ENCODE measurements at places on chromosomes 1 and 21.

- DNase-seq: no peak
Observed at GRCh38 chr1:192002063-192002462, 156.2 kb upstream of the RGS18 start.

GRCh38 chr1:186887203-186887602 lies 58.5 kb downstream of the PLA2G4A start:
- DNase-seq: no peak

GRCh38 chr1:50135716-50136115 lies 27.0 kb downstream of the ELAVL4 start:
- DNase-seq: no peak

GRCh38 chr1:223301371-223301770 lies 62.6 kb downstream of the SUSD4 start:
- DNase-seq: no peak

DNA sequence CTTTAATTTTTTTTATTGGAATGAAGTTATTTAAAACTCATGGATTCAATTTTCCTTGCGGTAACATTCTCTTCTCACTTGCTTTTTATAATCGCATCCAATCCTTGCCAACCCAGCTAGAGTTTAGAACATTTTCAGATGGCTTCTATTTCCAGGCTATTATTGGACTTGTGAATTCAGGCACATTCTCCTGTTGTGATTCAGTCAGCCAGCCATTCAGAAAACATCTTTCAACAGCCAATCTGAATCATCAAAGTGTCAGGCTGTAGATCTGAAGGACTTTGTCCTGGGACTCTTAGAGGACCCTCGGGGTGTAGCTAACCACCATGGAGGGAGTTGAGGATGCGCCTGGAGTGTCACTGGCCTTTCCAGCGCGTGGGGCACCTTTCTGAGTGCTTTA lies 92.4 kb downstream of the PRDM2 start:
- no peak for DNase-seq

GRCh38 chr1:53547231-53547790 lies 88.1 kb downstream of the DMRTB1 start:
- DNase-seq: no peak

DNA sequence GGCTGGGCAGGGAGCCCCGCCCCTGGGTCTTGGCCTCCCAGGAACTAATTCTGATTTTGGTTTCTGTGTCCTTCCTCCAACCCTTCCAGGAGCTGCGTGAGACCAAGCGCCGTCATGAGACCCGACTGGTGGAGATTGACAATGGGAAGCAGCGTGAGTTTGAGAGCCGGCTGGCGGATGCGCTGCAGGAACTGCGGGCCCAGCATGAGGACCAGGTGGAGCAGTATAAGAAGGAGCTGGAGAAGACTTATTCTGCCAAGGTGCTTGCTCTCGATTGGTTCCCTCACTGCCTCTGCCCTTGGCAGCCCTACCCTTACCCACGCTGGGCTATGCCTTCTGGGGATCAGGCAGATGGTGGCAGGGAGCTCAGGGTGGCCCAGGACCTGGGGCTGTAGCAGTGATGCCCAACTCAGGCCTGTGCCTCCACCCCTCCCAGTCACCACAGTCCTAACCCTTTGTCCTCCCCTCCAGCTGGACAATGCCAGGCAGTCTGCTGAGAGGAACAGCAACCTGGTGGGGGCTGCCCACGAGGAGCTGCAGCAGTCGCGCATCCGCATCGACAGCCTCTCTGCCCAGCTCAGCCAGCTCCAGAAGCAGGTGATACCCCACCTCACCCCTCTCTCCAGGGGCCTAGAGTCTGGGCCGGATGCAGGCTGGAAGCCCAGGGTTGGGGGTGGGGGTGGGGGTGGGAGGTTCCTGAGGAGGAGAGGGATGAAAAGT lies 18.5 kb upstream of the SEMA4A start:
- DNase-seq: no peak

GRCh38 chr1:157944663-157945280 lies 48.7 kb upstream of the KIRREL1 start:
- no peak for DNase-seq

GRCh38 chr1:218851586-218851985 lies 322.1 kb upstream of the LYPLAL1 start:
- DNase-seq: no peak

DNA sequence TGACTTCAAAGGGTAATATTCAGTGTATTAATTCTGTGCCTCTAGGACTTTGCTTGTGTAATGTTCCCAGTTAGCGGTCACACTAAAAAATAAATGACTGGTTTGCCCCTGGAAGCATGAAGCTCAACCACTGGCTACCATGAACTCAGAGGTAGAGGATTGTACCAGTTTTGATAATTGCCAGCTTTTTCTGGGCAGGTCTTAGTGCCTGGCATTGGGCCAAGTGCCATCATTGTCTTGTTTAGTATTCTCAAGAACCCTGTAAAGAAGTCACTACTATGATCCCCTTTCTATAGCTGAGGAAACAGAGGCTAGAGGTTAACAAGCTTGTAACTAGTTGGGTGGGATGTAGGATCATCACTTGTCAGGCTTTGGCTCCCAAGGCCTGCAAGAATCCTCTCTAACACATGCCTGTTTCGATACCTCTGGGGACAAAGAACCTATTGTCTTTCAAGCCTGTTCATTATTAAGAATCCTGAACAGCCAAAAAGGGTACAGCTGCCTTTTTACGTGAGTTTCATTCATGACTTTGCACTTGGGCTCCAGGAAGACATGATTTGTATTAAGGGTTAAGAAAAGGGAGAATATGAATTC lies 121.9 kb upstream of the JUN start:
- DNase-seq: no peak

DNA sequence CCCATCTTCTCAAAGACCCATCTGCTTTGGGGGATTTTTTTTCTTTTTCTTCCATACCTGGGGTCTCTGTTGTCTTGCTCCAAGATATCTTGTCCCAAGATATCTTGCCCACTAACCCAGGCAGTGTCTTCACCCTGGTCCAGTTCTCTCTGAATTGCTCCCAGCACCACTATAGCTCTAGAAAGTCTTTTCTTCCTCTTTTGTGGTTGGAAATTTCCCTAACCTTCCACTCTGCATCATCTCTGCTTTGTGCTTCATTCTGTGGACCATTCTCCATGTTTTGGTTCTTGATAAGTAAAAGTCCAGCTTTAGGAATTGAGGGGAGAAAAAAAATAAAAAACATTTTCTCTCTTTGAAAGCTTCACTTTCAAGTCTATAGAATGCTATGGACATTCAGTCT lies 20.9 kb downstream of the STYXL2 start:
- no peak for DNase-seq

GRCh38 chr21:44579833-44580144 lies 615 bp downstream of the KRTAP10-5 start:
- no peak for DNase-seq

DNA sequence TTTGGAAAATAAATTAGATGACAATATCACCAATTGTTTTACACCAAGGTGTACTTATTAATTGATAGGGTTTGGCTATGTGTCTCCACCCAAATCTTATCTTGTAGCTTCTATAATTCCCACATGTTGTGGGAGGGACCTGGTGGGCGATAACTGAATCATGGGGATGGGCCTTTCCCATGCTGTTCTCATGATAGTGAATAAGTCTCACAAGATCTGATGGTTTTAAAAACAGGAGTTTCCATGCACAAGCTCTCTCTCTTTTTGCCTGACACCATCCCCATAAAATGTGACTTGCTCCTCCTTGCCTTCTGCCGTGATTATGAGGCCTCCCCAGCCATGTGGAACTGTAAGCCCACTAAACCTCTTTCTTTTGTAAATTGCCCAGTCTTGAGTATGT lies 131.0 kb upstream of the LMO4 start:
- no peak for DNase-seq

GRCh38 chr21:17352996-17353655 lies 159.7 kb upstream of the CXADR start:
- DNase-seq: no peak

GRCh38 chr1:42955311-42956063 lies 3.2 kb downstream of the SLC2A1 start:
- DNase-seq: no peak

- DNase-seq: no peak
Observed at GRCh38 chr1:94020764-94021579, 100.0 kb downstream of the ABCA4 start.

GRCh38 chr1:54989968-54990810 lies 8.5 kb upstream of the BSND start:
- DNase-seq: no peak

All from activated CD8-positive, alpha-beta T cell treated with anti-CD3 and anti-CD28 coated beads, Interleukin-2, amount 10 ng/mL, durations not matched to agents 7 days and 5 days (primary cell).